ENCODE measurements at places on chromosomes 11 and 22.

- no peak for DNase-seq
These were observed 26.7 kb downstream of the RRP8 start for GRCh38 chr11:6576471-6577373.

DNA sequence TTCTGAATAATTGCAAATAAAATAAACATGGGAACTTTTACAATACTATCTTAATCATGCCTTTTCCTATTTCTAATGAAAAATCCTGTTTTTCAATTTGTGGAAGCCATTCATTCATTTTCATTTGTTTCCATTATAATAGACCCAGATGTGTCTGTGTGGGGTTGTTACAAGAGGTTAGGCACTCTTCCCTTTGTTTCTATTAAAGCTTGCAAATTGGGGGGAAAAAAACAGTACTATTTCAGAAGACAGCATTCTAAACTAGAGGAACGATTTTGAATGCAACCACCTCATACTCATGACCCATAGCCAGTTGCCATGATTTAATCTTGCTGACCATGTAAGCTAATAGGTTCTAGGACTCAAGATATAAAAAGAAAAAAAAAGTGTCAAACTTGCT, 175.5 kb downstream of the SOX6 start:
- no peak for DNase-seq

DNA sequence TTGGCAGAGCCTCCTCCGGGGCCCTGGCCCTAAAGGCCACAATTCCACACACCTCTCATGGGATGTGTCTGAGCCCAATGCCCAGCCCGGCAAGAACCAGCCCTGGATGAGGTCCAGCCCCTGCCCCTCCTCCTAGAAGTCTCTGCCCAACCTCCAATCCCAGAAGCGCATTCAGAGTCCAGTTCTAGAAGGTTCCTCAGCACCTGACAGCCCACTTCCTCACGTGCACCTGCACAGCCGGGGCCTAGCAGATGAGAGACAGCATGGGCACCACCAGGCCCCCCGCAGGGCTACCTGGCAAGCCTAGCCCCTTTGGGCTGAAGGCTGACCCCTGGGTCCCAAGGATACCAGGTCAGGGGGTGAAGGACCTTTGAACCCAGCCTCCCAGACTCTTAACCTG, 11.5 kb upstream of the CDKN1C start:
- no peak for DNase-seq

- DNase-seq, result no peak
These were observed 27.3 kb downstream of the MMP13 start for GRCh38 chr11:102928247-102928646.

DNA sequence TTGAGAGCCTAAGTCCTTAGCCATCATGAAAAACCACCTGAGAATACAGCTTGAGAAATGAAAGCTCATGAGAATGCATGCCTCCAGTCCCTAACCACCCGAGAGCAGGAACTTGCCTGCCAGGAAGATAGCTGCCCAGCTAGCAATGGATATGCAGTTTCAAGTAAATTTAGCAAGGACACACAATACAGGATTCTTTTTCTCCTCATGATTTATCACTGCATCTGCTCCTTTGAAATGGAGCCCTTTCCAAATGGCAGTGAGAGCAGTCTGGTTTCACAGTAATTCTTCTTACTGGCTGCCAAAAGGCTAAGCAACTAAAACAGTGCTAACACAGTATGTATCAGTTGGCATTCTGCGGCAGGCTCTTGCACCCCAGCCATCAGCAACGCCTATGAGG, 109.9 kb downstream of the MICAL3 start:
- no peak for DNase-seq

DNA sequence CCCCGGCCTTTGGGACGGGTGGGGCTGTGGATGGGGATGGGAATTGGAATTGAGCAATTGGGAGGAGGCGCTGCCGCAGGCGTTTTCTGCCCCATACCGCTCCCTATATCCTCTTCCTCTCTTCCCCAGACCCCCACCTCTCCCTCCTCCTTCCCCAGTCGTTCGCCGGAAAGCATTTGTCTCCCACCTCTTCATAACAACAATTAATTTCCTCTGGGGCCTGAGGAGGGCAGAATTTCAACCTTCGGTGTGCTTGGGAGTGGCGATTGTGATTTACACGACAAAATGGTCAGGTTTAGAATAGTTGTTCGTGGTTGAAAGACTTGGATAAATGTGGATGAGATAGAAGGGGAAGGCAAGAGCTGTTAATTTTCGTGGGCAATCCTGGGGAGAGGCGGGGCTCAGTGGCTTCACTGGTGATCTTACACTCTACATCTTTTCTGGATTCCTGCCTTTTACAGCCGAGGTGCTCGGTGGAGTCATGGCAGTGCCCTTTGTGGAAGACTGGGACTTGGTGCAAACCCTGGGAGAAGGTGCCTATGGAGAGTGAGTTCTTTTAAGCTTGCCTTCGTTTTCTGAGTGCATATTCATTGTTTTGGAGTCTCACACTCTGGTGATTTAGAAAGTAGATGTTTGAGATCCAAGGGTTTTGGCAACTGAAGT, 1.5 kb downstream of the CHEK1 start:
- DNase-seq, result no peak

GRCh38 chr11:34205326-34206035, 100.1 kb downstream of the NAT10 start:
- no peak for DNase-seq

DNA sequence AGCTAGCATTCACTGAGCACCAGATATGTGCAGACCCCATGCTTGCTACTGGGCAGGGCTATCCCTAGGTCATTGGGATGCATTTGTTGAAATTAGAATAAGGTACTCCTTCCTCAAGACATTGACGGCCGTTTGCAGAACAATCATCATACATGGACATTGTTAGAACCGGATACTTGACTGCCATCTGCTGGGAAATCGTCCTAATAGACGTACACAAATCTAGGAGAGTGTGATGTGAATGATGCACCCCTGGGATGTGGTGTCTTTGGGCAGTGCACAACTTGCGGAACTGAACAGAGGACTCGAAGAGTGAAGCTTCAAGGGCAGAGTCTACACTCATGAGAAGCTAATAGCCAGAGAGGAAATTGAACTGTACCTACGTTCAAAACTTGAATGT, 35.9 kb downstream of the MYO18B start:
- no peak for DNase-seq
